ENCODE measurements at places on chromosomes 7 and 10. TPM values are rescaled to one million over a fixed set of nuclear protein-coding genes. Genes with fewer than 3 reads are reported as not detected.

- peaks cover 7% of the 10 kb centered on the region for H3K36me3 ChIP-seq
- peaks cover 17% of the 10 kb centered on the region for H3K4me1 ChIP-seq
- H3K4me3 ChIP-seq = no peak overlapping the region
- no peak overlapping the region for H3K27ac ChIP-seq
- DNase-seq = no peak
- no peaks in the 10 kb centered on the region for H3K27me3 ChIP-seq
Observed at GRCh38 chr7:123711832-123712293, 36.9 kb downstream of the WASL start.

GRCh38 chr10:103736763-103737162 lies 118.6 kb downstream of the SH3PXD2A start:
- H3K27ac ChIP-seq = no peak overlapping the region
- no peaks in the 10 kb centered on the region for H3K27me3 ChIP-seq
- H3K36me3 ChIP-seq = no peaks in the 10 kb centered on the region
- peak; percentile 46 for DNase-seq
- peaks cover 29% of the 10 kb centered on the region for H3K4me1 ChIP-seq

GRCh38 chr7:37079420-37079819 lies 355.1 kb upstream of the AOAH start:
- peaks cover 4% of the 10 kb centered on the region for H3K27me3 ChIP-seq
- no peaks in the 10 kb centered on the region for H3K4me1 ChIP-seq
- no peak for DNase-seq
- H3K4me3 ChIP-seq = no peak overlapping the region
- H3K27ac ChIP-seq = no peak overlapping the region

GRCh38 chr10:27388761-27389399 lies 115.2 kb upstream of the RAB18 start:
- H3K27me3 ChIP-seq = no peaks in the 10 kb centered on the region
- no peaks in the 10 kb centered on the region for H3K36me3 ChIP-seq
- peaks cover 30% of the 10 kb centered on the region for H3K4me1 ChIP-seq
- DNase-seq = no peak
- no peak overlapping the region for H3K4me3 ChIP-seq

DNA sequence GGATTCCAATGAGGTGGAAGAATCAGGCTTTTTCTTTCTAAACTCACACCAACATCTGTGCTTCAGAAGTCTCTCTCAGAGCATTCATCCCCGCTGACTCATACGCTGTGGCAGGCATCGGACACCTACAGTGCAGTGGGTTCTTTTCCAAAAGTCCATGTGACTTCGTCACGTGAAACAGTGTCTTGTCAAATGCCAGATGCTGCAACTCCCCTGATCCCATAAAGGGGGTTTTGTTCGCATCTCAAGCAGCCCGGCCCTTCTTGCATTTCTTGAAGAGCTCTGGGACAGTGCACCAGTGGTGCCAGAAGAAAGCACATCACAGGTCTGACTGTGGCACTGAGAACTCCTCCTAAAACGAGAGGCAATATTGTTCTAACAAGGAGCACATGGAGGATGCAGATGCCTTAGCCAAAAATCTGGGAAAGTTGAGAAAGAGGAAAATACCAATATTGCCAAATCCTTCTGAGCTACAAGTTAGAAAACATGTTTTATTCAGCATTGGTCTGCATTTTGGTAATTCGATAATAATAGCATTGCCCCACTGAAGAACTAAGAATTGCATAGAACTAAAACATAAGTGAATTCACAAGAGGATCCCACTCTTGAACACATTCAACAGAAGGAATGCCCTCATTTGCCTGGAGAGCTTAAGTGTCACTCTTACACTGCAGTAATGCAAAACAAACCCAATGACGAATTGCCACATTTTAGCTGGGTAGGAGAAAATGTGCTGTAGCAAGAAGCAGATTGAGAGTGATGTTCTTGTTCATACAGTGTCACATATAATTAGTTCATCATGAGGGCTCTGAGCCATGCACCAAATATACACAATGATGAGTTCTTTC lies 204.4 kb downstream of the CXCL12 start:
- no peaks in the 10 kb centered on the region for H3K36me3 ChIP-seq
- no peak overlapping the region for H3K27ac ChIP-seq
- H3K27me3 ChIP-seq = peaks cover 32% of the 10 kb centered on the region
- DNase-seq = peak; percentile 8
- no peaks in the 10 kb centered on the region for H3K4me1 ChIP-seq

DNA sequence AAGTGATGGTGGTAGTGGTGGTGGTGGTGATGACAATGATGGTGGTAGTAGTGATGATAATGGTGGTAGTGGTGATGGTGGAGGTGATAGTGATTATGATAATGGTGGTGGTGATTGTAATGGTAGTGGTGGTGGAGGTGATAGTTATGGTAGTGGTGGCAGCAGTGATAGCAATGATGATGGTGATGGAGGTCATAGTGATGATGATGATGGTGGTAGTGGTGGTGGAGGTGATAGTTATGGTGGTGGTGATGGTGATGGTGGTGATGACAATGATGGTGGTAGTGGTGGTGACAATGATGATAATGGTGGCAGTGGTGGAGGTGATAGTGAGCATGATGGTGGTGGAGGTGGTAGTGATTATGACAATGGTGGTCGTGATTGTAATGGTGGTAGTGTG lies 191.7 kb upstream of the RNF32 start:
- no peak overlapping the region for H3K27ac ChIP-seq
- no peak for DNase-seq
- H3K36me3 ChIP-seq = no peaks in the 10 kb centered on the region
- peaks cover 45% of the 10 kb centered on the region for H3K27me3 ChIP-seq

DNA sequence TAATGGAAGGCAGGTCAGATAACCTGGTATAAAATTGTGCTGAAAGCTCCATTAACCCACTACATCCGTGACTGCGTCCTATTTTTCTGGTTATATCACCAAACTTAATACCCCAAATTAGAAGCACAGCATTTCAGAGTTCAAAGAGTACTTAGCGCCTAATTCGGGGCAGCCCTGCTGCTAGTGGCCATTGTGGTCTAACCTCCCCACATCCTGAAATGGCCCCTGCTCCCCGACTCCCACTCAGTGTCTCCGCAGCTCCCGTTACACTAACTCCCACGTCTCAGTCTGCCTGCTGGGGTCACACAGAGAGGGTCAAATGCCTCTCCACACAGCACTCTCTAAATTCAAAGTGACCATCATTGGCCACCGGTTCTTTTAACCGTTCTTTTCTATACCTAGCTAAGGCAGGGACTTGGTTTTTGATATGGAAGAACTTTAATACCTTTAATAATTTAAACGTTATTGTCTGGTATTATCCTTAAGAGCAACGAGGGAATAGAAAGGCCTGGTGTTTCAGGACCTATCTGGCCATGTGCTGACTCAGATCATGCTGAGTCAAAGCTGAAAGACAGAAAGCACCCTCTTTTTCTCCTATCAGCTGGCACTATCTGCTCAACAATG lies 117.1 kb downstream of the KMT2E start:
- peaks cover 3% of the 10 kb centered on the region for H3K4me1 ChIP-seq
- no peak overlapping the region for H3K4me3 ChIP-seq
- DNase-seq = no peak
- H3K36me3 ChIP-seq = no peaks in the 10 kb centered on the region
- H3K27me3 ChIP-seq = no peaks in the 10 kb centered on the region
- no peak overlapping the region for H3K27ac ChIP-seq

- H3K27ac ChIP-seq = no peak overlapping the region
- H3K27me3 ChIP-seq = no peaks in the 10 kb centered on the region
Observed at GRCh38 chr10:1063232-1063865, 7.2 kb downstream of the WDR37 start.

GRCh38 chr7:8319115-8319514 lies 57.1 kb upstream of the ICA1 start:
- H3K27ac ChIP-seq = no peak overlapping the region
- no peak overlapping the region for H3K4me3 ChIP-seq
- H3K36me3 ChIP-seq = no peaks in the 10 kb centered on the region
- DNase-seq = no peak

- no peak for DNase-seq
- H3K27ac ChIP-seq = no peak overlapping the region
- no peaks in the 10 kb centered on the region for H3K27me3 ChIP-seq
- H3K4me3 ChIP-seq = no peak overlapping the region
- H3K36me3 ChIP-seq = no peaks in the 10 kb centered on the region
Observed at GRCh38 chr10:132110111-132110521, 44.4 kb downstream of the JAKMIP3 start.

DNA sequence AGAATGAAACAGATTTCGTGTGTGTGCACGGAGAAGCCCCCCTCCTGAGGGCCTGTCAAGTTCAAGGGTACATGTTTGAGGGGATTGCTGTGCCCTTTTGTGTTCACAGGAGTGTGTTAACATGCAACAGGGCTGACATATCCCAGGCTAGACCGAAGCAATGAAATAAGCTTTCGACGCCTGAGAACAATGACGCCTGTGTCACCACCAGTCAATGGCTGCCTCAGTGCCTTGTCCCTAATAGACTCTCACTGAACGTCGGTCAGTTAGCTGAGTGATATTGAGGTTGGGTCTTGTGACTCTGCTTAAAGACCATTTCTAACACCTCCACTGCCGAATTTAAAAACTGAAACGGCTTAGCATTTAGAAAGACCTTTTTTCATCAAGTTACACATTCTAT lies 175.2 kb upstream of the TCF7L2 start:
- H3K27ac ChIP-seq = no peak overlapping the region
- no peak overlapping the region for H3K4me3 ChIP-seq
- H3K4me1 ChIP-seq = peaks cover 35% of the 10 kb centered on the region
- DNase-seq = no peak
- H3K36me3 ChIP-seq = no peaks in the 10 kb centered on the region
- no peaks in the 10 kb centered on the region for H3K27me3 ChIP-seq

DNA sequence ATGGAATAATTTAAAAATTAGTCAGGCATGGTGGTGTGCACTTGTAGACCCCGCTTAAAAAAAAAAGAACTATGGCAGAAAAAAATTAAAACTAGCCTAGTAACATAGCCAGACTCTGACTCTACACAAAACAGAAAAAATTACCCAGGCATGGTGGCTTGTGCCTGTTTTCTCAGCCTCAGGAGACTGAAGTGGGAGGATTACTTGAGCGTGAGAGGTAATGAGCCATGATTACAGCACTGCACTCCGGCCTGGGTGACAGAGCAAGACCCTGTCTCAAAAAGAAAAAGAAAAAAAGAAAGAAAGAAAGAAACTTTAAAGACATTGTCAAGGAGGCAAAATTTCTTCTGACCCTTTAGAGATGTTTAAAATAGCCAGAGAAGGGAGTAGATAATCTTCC lies 109.0 kb upstream of the TMEM106B start:
- no peaks in the 10 kb centered on the region for H3K27me3 ChIP-seq
- no peak overlapping the region for H3K4me3 ChIP-seq
- peaks cover 10% of the 10 kb centered on the region for H3K4me1 ChIP-seq
- no peak overlapping the region for H3K27ac ChIP-seq
- H3K36me3 ChIP-seq = no peaks in the 10 kb centered on the region

DNA sequence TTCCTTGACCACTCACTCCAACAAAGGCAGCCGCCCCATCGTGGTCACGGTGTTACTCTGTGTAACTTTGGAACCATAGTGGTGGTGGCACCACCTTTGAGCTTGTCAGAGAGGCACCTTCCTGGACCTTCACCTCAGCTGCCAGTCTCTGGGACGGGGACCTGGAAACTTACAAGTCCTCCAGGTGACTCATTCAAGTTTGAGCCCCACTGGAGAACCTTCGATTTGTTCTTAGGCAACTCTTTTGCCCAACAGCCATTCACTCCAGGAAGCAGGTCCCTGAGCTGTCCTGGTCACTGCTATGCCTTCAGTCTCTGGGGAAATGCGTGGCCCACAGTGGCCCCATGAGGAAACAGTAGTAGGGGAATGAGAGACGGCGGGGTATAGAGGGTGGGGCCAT lies 17.2 kb downstream of the STX1A start:
- DNase-seq = no peak
- H3K36me3 ChIP-seq = peaks cover 52% of the 10 kb centered on the region
- peaks cover 31% of the 10 kb centered on the region for H3K4me1 ChIP-seq

DNA sequence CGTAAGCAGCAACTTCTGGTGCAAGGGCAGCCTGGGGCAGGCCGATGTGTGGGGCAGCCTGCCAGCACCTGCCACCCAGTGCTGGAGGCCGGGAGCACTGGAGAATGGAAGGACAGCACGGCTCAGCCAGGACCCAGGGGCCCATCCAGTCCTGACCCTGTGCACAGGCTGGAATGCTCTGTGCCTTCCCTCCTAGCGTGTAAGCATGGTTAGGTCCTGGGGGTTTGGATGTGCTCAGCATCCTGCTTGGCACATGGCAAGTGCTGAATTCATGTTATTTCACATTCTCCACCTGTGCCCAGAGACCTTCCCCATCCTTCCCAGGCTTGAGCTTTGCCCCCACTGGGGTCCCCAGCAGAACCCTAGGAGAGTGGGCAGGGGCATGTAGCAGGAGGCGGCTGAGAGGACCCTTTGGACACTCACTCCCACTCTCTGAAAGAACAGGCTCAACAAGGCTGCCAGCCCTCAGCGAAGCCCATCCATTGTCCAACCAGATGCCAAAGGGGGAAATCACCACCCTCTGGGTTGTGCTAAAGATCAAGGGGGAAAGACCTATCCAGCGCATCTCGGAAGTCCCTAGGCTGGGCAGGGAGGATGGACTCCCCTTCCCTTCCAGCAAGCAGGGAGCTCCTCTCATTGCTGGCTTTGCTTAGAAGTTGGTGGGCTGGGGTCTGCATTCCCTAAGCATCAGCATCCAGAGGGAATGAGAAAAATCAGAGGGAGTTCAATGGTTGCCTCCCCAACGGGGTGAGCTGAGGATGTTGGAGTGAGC lies 29.7 kb downstream of the ANXA8 start:
- H3K36me3 ChIP-seq = no peaks in the 10 kb centered on the region
- H3K4me3 ChIP-seq = no peak overlapping the region
- no peak overlapping the region for H3K27ac ChIP-seq
- H3K27me3 ChIP-seq = no peaks in the 10 kb centered on the region
- peaks cover 9% of the 10 kb centered on the region for H3K4me1 ChIP-seq

GRCh38 chr10:516764-517163 lies 172.7 kb downstream of the DIP2C start:
- H3K4me1 ChIP-seq = no peaks in the 10 kb centered on the region
- no peaks in the 10 kb centered on the region for H3K27me3 ChIP-seq
- no peak for DNase-seq
- no peak overlapping the region for H3K27ac ChIP-seq
- H3K36me3 ChIP-seq = no peaks in the 10 kb centered on the region
- H3K4me3 ChIP-seq = no peak overlapping the region

DNA sequence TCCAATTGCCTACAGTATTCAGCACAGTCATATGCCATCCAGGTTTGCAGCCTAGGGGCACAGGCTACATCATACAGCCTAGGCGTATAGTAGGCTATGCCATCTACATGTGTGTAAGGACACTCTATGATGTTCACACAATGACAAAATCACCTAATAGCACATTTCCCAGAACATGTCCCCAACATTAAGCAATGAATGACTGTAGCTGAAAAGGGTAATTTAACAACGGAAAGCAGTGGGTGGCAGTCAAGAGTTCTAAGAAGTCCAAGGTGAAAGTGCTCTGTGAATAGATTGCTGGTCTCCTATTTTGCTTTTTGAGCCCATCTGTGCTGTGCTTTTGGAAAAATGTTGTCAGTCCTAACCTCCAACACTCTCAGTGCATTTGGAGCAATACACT lies 162.6 kb downstream of the KLF6 start:
- 0 out of 2 replicates have a peak, but pooled peaks cover 7% of the 10 kb centered on the region for H3K4me1 ChIP-seq
- H3K4me3 ChIP-seq = no peak overlapping the region
- no peak overlapping the region for H3K27ac ChIP-seq
- no peaks in the 10 kb centered on the region for H3K27me3 ChIP-seq
- DNase-seq = no peak
- no peaks in the 10 kb centered on the region for H3K36me3 ChIP-seq

Gene CTNNA3
- total RNA-seq = 1.9 TPM

Gene ZP3
- 11.9 TPM for total RNA-seq

Gene NUPR2
- not detected for total RNA-seq

Gene HPS1
- total RNA-seq = 20.6 TPM

Gene HABP2
- total RNA-seq = not detected

Gene C7orf57
- total RNA-seq = not detected

Gene HMX3
- not detected for total RNA-seq

Gene GTF2IRD2
- total RNA-seq = 0.63 TPM
